ENCODE measurements at places on chromosomes 7 and 10.

DNA sequence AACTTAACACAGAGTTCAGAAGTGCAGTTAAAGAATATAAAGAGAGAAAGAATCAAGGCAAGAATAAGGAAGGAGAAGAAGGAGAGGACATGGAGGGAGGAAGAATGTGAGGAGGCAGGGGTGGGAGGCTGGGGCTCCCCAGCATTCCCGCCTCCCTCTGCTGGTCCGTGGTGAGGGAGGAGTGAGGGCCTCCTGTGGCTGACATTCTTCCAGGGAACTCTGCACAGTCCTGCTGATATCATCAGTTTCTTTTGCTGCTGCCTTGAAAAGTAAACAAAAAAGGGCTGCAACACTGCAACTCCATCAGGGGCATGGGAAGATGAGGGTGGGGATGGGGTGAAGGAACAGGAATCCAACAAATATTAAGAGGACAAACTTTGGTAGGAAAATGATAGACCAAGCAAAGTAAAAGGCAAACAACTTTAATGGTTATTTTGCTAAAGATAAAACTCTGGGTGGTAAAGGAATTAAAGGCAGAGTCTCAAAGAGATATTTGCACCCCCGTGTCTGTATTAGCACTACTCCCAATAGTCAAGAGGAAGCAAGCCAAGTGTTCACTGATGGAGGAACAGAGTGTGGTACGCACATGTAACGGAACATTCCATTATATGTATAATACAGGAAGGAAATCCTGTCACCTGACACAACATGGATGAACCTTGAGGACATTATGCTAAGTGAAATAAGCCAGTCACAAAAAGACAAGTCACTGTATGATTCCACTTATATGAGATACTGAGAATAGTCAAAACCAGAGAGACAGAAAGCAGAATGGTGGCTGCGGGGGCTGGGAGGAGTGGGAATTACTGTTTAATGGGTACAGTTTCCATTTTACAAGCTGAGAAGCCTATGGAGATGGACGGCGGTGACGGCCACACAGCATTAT is 8.0 kb upstream of the SPOCK2 start:
- no peak for DNase-seq

- DNase-seq, result no peak
Observed at GRCh38 chr7:30702200-30702599, 19.9 kb upstream of the CRHR2 start.

DNA sequence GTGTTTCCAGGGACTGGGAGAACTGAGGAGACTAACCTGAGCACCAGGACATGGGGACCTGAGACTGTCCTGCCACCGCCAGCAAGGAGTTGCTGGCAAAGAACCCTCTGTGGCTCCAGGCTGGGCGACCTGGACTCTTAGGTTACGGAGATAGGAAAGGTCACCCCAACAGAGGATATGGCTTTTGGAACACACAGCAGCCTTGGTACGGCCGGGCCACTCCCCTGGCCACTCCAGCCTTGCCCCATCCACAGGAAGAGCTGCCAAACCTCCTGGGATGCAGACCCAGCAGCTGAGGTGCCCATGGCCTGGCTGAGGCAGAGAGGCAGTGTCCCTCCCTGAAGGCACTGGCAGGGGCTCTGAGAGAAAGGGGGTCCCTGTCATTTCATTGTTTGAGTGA is 137.8 kb downstream of the OAT start:
- DNase-seq, result no peak

GRCh38 chr10:17783751-17784150 is 25.4 kb upstream of the MRC1 start:
- DNase-seq, result no peak

- no peak for DNase-seq
Observed at GRCh38 chr7:156578978-156579430, 61.6 kb upstream of the RNF32 start.

GRCh38 chr10:131168238-131168875 is 143.2 kb downstream of the TCERG1L start:
- DNase-seq, result no peak

DNA sequence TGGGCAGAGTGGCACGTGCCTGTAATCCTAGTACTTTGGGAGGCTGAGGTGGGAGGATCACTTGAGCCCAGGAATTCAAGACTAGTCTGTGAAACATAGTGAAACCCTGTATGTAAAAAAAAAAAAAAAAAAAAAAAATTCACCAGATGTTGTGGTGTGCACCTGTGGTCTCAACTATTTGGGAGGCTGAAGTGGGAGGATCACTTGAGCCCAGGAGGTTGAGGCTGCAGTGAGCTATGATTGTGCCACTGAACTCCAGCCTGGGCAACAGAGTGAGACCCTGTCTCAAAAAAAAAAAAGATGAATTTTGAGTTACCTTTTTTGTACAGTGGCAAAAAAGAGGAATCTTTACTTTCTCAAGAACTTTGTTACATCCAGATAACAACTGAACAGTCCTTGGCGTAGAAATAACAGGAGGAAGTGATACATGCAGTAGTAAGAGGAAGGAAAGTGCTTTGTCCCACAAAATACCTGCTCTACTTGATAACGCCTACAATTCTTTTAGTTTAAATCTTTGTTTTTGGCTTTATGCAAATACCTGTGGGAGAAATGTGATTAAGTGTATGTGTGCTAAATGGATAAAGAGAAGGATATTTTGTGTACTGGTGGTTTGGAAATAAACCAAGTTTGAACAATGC is 29.3 kb downstream of the SPAG6 start:
- DNase-seq, result no peak

Data from stimulated activated CD4-positive, alpha-beta T cell treated with anti-CD3 and anti-CD28 coated beads, Interleukin-12 subunit alpha, Interleukin-12 subunit beta, amount 100 ng/mL, for 24 hours (primary cell).